ENCODE measurements at places on chromosomes 1 and 21.

- DNase-seq, result no peak
Observed at GRCh38 chr1:168054117-168054516, 82.6 kb downstream of the GPR161 start.

DNA sequence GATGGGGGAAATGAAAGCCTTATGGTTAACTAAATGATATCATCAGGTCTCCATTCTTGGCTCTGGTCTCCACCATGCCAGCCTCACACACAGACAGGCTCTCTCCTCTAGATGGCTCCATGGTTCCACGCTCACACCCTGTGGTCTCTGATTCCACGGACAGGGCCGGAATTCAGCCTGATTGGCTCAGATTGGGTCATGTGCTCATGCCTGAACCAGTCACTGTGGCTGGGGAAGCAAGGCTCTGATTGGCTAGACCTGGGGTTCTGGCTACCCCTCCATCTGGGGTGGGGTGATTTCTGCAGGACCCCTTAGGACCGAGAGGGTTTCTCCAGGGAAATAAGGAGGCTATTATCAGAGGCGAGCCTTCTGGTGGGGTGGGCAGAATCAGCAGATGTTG is 277.0 kb downstream of the PTPRU start:
- no peak for DNase-seq

GRCh38 chr1:39788426-39788757 is 273 bp downstream of the BMP8B start:
- DNase-seq, result no peak

GRCh38 chr1:66925944-66926343 is 1.2 kb downstream of the MIER1 start:
- no peak for DNase-seq

DNA sequence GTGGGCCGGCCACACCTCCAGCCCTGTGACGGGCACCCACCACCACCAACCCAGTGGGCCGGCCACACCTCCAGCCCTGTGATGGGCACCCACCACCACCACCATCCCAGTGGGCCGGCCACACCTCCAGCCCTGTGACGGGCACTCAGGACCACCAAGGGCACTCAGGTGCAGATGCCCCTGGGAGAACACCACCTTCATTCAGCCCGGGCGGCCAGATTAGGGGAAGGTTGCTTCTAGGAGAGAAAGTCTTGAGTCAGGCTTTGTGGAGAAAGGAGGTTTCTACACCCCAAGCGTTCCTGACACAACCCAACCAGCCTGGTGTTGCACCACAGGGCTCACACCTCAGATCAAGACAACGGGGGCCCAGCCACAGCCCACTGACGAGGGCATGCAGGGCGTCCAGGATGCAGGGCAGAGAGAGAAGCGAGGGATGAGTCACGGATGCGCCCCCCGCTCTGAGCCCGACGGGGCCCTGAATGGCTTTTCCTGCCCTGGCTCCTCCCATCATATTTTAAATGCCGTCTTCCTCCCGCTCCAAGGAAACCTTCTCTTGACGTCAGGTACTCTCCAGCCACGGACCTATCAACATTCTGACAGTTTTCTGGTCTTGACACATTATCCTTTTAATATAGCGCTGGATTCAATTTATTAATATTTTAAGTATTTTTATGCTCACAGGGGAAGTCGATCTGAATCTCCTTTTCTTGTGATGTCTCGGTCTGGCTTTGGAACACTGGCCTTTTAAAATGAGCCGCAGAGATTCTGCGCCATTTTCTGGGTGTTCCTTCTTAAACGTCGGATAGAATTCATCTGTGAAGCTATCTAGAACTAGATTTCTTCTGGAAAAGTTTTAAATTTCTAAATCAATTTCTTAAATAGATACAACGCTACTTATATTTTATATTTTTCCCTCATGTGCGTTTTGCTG is 631 bp upstream of the SPATC1L start:
- peak; percentile 50 for DNase-seq

DNA sequence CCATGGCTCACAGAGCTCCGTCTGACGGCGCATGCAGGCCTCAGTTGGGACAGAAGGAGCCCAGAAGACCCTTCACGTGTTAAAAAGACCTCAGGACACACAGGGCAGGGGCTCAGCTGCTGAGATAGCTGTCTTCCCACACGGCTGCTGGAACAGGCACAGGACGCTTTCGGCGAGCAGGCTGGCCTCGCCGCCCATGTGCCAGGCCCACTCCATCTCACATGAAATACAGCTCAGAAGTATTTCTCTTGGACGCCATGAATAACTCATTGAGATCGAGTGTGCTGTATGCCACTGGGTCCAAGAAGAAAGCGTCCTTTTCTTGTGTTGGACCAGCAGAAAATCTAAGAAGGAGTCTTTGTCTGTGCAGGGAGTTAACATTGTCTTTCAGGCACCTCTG is 69.6 kb downstream of the SIM2 start:
- DNase-seq, result no peak

- DNase-seq, result no peak
Observed at GRCh38 chr1:64269558-64269884, 66.1 kb downstream of the UBE2U start.

GRCh38 chr1:151837197-151837596 is 2.4 kb downstream of the C2CD4D start:
- peak; percentile 51 for DNase-seq

GRCh38 chr21:42498012-42498411 is 2.0 kb upstream of the RSPH1 start:
- DNase-seq, result no peak

GRCh38 chr1:218495931-218496330 is 150.8 kb downstream of the TGFB2 start:
- DNase-seq, result no peak

DNA sequence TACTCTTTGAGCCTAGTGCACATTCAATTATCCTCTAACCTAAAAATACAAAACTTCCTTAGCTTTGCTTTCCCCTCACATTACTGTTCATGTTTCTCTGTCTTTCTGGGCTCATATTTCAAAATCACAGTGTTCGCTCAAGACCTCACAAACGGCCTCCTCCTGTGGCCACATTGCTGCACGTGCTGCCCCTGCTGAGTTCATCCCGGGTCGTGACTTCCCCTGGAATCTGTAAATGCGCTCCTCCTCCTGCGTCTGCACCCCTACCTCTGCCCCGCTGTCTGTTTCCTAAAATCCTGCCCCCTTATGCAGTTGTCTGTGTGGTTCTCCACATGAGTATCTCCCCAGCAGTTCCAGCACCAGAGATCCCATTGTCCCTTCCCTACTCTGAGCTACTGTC is 45.5 kb upstream of the RAVER2 start:
- no peak for DNase-seq

- DNase-seq, result no peak
Observed at GRCh38 chr1:182061594-182061993, at the start of gene ZNF648. Gene ZNF648 (minus strand): TSS chr1:182061712. CDS start chr1:182058010, 3,702 bp downstream.

DNA sequence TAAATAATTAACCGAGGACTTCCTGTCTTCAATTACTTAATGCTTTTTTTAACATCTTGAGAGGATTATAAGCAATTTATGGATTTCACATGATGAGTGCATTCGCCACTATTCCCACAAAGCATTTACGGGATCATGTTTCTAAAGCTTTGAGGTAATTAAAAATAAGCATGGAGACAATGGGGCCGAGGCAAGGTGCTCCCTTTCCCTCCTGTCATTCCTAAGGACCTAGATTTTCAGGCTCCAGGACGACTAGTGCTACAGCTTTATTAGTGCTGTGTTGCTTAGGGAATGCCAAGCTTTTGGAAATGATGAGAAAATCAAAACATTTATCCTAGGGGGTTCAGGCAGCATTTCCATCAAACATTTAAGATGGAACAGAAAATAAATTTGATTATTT is 209.2 kb downstream of the KCTD3 start:
- no peak for DNase-seq

DNA sequence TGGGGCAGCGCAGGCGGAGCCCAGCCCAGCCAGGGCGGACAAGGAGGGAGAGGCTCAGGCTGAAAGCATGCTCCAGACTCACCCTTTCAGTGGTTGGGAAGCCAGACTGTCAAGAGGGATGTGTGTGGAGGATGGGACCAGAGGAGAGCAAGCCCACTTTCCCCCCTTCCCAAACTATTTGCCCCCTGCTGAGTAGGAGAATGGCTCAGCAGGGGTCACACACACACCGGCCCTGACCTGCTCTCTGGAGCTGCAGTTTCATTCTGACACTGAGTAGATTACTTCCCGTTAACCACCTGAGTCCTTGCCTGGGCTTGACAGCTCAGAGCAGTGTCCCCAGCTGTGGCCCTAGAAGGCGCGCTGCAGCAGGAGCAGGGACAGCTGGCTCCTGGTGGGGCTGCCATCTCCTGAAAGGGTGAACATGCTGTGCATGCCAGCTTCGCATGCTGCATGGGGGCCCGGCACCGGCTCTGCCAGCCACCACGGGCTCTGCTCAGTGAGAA is 51.6 kb upstream of the CNTN2 start:
- DNase-seq, result no peak

DNA sequence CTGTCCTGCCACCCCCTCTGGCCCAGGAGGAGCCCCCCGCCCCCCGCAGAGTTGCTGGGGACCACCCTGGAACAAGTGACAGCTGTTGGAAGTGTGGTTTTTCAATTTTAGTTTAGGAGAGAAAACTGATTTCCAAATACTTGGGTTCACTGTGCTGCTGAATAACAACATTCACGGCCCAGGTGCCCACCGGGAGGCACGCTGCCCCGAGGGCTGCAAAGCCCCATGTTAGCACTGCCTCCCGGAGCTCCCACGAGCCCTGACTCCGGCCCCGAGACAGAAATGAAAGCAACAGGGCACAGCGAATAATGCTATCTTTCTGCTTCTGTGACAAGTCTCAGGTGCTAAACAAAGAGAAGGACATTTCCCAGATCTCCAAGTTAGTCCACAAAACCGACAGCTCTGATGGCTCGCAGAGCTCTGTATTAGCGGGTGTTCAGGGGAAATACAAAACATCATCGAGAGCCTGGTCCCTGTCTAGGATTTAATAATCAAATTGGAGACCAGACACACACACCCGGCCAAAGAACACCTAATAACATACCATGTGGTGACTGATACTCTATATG is 451.5 kb downstream of the KIF26B start:
- no peak for DNase-seq

- DNase-seq, result no peak
Observed at GRCh38 chr21:42809577-42810475, 69.5 kb downstream of the WDR4 start.

GRCh38 chr1:103416681-103417286 is 108.7 kb upstream of the RNPC3 start:
- DNase-seq, result no peak

DNA sequence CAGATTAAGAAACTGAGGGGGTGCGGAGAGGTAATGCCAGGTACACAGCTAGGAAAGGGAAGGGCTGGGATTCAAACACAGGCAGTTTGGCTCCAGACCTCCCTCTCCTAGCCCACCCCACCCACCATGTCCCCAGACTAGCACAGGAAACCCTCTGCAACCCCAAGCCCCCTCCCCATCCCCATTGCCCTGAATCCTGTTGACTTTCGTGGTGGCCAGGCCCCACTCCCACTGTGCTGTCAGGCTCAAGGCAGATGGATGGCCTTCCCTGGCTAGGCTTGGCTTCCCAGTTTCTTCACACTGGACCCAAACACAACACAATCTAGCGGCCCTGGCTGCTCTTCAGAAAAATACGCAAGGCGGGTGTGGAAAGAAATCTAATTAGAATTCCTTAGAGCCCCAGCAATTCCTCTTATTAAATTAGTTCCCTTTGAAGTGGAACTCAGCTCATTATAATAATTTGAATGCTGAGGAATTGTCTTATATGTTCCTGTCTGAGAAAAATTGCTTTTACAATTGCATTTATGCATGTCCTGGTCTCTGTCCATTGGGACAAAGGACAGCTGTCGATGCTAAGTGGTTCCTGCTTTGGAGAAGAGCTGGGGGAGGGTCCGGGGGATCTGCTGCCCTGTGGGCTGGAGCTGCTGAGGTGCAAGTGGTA is 97.4 kb downstream of the SYF2 start:
- DNase-seq, result no peak

Measured in effector memory CD4-positive, alpha-beta T cell (primary cell).